ENCODE measurements at places on chromosomes 3 and 15. TPM values are rescaled to one million over a fixed set of nuclear protein-coding genes. Genes with fewer than 3 reads are reported as not detected.

Gene GRK7
- not detected for total RNA-seq

Gene SEMA7A
- 1.6 TPM for total RNA-seq

Gene RETNLB
- total RNA-seq: 42.1 TPM

Gene GYG1
- total RNA-seq: 11.9 TPM

Gene TLR9
- not detected for total RNA-seq

Gene OXTR
- total RNA-seq: not detected

Gene LRRC2
- 0.35 TPM for total RNA-seq

Gene KIF15
- 2.5 TPM for total RNA-seq

Gene ADAMTS9
- 52.0 TPM for total RNA-seq

Gene SLC15A2
- 0.76 TPM for total RNA-seq

Gene TFG
- 108 TPM for total RNA-seq

Gene P2RY14
- total RNA-seq: 3.6 TPM
